NCI-H1930 (cell line): ENCODE measurements at places on chromosomes 6 and 20.

DNA sequence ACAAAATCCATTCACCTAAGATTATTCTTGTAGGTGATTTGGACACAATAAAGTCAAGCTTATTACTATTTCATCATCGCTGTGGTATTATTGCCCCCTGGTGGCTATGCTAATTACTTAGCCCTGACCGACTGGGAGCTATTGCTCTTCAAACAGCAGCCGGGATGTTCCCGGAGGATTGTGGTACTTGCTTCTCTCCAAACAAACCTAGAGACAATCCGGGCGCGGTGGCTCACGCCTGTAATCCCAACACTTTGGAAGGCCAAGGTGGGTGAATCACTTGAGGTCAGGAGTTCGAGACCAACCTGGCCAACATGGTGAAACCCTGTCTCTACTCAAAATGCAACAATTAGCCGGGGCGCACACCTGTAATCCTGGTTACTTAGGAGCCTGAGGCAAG lies 15.4 kb upstream of the STMND1 start:
- DNase-seq = peak; percentile 17

DNA sequence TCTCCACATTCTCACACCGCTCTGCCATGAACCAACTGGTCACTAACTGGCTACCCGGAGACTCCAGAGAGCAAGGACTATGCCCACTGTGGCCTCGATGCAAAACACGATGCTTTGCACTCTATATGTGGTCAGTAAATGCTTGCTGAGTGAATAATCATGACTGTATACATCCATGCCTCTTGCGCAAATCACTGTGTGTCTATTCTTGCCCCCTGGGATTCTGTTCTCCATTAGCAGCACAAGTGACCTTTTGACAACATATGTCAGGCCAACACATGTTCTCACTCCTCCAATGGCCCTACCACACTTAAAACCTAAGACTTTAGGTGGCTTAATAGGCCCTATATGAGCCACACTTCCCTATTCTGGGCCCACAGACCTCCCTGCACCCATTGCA lies 16.9 kb downstream of the KIF16B start:
- DNase-seq = no peak

- DNase-seq = no peak
Measured at GRCh38 chr20:63246490-63247288, 7.6 kb downstream of the NKAIN4 start.

- DNase-seq = no peak
Measured at GRCh38 chr6:131225127-131225526, 89.9 kb downstream of the AKAP7 start.

DNA sequence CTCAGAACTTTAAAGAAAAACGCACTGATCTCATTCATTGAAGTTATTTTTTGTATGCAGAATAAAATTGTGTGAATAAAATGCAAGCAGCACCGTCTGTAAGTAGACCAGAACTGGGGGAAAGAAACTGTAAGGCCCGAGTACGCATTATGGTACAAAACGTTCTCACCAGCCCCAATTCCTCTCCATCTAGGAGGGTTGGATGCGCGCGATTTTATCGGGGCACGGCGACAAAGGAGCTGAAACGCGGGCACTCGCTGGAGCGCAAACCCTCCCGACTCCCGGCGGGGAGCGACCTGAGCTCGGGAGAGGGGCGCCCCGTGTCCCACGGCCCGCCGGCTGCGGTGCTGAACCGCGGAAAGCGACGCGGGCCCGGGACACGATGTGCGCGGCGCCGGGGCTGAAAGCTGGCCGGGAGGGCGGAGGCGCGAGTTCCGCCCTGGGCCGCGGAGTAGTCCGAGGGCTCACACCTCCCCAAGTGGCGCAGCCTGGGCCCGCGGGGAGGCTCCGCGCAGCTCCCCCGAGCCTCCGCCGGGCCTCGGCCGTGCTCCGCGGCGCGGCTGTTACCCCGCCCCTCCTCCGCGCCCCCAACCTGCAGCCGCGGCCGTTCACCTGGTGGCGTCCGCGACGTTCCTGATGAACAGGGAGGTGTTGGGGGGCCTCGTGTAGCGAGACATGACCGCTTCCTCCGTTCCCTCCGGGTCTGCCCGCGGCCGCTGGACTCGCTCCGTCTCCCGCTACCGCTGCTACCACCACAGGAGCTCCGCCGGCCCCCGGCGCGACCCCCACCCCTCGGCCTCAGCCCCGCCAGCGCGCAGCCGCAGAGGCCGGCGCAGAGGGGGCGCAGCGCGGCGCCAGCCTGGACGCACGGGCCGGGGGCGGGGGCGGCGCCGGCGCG lies at the start of gene SRSF12:
Gene SRSF12, minus strand, starts transcription at position 861 of the 898 bp plus-strand sequence. Its CDS starts 184 bp downstream, at position 677.
- peak; percentile 30 for DNase-seq

DNA sequence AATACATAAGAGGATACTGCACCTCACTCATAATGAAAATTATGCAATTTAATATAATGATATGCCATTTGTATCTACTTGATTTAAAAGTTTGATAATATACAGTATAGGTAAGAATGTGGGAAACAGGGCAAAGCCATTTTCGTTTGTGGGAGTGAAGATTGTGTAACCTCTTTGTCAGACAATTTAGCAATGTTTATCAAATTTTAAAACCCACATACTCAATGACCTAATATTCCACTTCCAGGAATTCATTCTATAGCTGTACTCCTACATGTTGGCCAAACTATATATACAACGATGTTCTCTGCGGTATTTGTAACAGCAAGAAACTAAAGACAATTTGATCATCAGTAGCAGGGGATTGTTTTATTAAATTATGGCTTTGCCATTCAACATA lies 17.8 kb upstream of the FKBP5 start:
- DNase-seq = no peak

DNA sequence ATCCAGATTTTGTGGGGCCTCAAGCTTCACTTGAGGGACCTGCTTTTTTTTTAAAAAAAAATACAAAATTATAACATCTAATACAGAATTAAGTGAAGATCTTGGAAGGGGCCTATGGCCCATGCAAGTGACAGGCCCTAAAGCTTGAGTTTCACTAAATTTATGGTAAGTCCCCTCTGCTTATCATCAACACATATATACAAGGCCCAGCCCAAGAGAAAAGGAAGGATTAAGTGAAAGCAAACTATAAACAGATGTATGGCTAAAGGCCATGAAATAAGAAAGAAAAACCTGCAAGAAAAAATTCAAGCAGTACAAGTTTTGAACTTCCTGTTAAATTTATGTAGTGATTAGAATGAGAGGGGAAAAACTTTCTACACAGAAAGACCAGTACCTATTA lies 86.8 kb downstream of the CDC40 start:
- DNase-seq = no peak

- no peak for DNase-seq
Measured at GRCh38 chr20:4459081-4459480, 262.6 kb upstream of the PRND start.

GRCh38 chr20:46416421-46416820 lies 10.0 kb upstream of the ELMO2 start:
- DNase-seq = no peak

DNA sequence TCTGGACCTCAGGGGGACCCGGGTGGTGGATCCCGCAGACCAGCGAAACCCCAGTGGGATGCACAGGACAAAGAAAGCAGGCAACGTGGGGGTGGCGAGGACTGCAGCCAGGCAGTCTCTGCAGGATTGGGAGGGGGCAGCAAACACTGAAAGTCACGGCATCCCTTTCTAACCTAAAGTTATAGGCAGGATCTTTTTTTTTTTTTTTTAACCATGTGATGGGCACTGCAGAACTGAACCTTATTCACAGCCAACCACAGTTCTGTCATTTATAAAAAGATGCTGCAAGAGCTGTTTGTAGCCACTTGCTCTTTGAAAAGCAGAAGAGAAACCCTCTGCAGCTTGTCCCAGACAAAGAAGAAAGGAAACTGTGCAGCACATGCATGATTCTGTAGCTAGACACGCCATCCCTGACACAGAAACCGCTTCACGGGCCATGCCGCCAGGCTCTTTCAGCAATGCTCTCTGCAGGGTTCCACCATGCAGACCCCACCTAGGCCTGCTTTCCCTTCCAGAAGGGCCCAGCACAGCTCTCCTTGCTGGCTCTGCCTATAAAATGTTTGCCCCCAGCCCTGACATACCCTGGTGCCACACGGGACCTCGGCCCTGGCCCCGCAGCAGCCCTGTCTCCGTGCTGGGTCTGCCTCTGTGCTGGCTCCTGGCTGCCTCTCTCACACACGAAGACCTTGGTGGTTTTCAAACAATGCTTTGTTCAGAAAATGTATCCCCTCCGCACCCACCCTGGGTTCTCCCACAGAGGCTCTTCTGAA lies 70.8 kb downstream of the PYGB start:
- DNase-seq = no peak

DNA sequence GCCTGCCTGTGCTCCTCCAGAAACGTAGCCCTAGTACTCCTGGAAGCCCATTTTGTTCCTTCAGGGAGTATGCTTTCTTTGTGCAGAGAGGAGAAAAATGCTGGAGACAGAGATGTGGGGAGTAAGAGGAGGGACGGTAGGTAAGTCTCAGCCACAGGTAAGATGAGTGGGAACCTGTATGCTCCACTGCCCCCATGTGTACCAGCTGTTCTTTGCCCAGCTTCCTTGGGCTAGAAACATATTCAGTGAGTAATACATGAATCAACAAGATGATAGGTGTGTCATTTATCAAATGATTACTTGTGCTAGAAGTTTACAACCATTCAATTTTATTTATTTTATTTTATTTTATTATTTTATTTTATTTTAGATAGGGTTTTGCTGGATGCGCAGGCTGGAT lies 13.6 kb upstream of the CEP85L start:
- no peak for DNase-seq

DNA sequence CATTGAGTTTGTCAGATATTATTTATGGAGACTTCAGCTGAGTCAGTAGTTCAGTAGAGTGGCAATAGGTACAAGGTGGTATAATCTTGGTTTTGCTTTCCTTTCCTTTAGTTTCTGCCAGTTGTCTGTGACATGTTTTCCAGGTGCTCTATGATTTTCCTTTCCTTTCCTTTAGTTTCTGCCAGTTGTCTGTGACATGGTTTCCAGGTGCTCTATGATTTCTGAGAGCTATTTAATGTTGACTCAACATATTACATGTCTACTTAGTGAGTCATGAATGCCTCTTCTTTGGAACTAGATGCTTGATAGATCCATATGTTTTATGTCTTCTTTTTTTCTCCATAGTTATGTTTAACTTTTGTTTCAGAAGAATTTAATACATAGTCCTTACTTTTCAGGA lies 186.4 kb upstream of the DEFB112 start:
- DNase-seq = no peak

DNA sequence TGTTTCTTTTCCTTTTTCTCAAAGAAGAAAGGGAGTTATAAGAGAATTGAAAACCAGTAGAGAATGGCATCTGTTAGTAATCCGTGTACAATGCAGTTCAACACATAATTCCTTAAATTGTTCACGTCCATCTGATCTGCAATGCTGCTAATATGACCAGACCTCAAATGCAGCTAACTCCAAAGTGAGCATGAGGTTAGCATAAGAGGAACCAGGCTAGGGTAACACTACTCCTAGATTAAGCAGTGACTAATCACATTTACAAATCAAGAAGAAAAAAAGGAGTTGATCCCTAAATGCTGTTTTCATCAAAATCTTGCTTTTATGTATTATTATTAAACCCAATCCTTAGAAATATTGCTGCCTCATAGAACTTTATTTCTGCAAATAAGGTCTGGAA lies 432.7 kb upstream of the ARID1B start:
- DNase-seq = no peak

DNA sequence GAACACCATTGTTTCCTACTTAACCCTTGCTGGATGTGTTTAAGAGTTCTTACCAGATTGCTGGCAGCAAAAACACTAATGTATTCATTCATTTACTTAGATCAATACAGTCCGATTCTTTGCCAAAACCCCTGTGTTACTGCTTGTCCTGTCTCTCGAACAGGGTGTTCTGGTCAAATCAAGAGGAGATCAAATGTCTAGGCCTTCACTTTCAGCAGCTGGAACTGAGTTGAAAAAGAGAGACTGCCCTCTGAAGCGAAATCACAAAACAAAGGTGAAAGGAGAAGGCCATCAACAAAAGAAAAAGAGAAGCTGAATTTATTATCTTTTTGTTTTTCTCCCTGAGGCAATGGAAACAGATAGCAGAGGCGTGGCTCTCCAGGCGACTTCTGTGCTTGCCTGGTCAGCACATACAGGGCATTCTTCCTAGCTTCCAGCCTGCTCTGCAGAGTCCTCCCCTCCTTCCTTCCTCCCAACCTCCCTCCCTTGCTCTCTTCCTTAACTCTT lies 44.1 kb upstream of the GCM1 start:
- DNase-seq = no peak

GRCh38 chr6:21371676-21372171 lies 221.8 kb upstream of the SOX4 start:
- DNase-seq = no peak

DNA sequence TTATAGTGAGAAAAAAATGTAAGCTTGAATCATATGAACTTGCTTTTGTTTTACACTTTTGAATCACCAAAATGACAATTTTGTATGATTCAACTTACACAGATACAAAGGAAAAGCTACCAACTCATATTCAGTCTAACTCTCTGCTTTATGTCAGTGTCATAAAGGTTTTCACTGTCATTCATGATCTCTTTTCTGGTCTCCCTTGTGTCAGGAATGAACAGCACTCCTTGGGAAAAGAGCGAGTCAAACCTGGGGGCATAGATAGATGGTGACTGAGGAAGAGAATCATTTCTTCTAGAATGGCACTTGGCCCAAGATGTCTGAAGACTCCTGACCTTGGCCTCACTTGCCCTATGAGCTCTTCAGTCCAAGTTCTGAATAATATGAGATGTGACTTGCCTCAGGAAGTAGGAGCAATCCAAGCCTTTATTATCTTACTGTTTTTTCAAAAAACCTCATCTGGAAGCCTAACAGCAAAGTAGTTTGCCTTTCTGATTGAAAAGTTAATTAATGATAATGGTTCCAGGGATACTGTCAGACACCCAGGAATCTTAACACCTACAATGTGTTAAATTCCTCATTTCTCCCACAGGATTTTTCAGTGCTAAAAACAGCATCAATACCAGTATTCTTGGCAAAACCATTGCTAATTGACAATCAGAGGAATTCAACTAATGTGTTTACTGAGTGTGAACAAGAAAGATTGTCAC lies 270.0 kb upstream of the HSF2 start:
- DNase-seq = no peak

GRCh38 chr6:30964075-30964474 lies 19.4 kb upstream of the MUC21 start:
- no peak for DNase-seq

GRCh38 chr6:73547036-73547435 lies 26.2 kb upstream of the EEF1A1 start:
- no peak for DNase-seq

DNA sequence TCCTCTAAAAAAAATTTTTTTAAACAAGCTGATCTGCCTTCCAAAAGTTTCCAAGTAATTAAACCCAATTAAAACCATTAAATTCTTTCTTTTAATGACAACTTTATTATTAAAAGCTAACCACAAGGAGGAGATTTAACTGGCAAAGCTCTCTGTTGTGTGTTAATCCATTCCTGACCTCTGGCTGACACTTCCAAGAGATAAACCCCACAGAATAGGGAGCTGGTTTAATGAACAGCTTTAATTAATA lies 230.8 kb downstream of the EYA2 start:
- no peak for DNase-seq

GRCh38 chr20:40681684-40682083 lies 7.4 kb downstream of the MAFB start:
- DNase-seq = no peak
